ENCODE measurements at places on chromosomes 11 and 22.

- no peak for DNase-seq
Measured at GRCh38 chr11:69823641-69824265, 4.5 kb upstream of the FGF3 start.

DNA sequence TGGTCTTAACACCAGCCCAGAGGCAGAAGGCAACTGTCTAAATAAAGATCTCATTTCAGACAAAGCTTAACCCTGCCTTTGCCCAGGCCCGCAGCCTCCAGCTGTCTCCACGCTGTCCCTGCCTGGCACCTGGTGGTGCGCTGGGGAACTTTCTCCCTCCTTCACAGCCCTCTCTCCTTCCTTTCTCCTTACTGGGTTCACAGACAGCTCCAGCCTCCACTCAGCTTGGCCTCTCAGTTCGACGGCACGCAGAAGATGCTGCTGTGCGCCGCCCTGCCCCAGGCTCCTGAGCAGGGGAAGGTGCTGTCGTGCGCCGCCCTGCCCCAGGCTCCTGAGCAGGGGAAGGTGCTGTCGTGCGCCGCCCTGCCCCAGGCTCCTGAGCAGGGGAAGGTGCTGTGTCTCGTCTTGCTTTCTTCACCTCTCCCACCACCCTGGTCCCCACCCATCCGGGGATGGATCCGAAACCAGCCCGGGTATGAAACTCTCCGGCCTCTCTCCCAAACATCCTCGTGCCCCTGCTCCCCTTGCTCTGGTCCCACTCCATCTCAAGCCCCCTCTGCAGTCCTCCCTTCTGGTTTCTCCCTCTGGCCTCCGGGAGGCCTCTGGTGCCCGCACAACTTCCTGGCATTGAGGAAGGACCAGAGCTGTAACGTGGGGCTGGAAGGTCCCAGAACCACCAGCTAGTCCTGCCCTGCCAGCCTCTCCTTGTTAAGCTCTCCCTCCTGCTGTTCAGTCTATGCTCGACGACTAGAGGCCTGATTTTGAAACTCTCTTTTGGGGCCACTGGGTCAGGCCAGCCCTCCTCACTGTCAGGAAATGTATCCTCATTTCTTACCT, 22.9 kb upstream of the JAM3 start:
- no peak for DNase-seq

DNA sequence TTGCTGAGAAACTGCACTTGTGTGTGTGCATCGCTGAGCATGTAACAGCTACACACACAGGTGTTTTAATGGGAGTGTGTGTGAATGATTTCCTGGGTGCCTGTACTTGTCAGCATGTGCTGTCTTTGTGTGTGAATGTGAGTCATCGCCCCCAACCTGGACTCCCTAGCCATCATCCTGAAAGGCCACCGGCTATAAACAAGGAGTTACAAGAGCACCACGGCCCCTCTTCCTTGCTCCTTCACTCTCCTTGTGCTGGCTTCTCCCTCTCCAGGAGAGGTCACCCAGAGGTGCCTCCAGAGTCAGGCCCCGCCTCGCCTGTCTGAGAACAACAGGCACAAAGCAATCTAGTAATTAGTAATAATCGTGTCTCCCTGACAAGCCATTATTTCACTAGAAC, 419.2 kb downstream of the BUD13 start:
- no peak for DNase-seq

- DNase-seq: peak; percentile 2
Measured at GRCh38 chr11:35725885-35726284, 63.3 kb downstream of the TRIM44 start.

GRCh38 chr11:32451808-32452207, 16.5 kb upstream of the WT1 start:
- no peak for DNase-seq

GRCh38 chr22:35172442-35172841, 84.9 kb upstream of the HMGXB4 start:
- no peak for DNase-seq

GRCh38 chr22:47162865-47163264, 400.4 kb downstream of the TBC1D22A start:
- no peak for DNase-seq

Measured in AG04449 (cell line).